EH (cell line): ENCODE measurements at places on chromosomes 3 and 15.

DNA sequence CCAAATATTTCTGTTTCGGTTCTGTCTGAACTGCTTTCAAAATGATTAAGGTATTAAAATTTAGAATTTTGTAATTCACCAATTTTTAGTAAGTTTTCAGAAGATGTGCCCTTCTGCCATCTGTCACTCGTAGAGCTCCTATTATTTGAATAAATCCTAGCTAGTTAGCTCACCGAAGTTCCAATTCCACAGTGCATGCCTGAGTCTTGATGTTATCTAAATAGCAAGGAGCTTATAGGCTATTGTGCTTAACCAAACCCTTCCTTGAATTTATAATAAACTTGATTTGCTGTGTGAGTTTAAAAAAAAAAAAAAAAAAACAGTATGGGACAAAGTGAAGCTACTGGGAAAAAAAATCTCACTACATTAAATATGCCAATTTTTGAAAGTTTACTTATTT lies 18.7 kb downstream of the ATP13A3 start:
- peak; percentile 54 for DNase-seq

GRCh38 chr3:90241481-90241880 lies 1134.1 kb downstream of the EPHA3 start:
- DNase-seq: no peak

- DNase-seq: no peak
Measured at GRCh38 chr3:43910750-43911149, 220.0 kb downstream of the ABHD5 start.

DNA sequence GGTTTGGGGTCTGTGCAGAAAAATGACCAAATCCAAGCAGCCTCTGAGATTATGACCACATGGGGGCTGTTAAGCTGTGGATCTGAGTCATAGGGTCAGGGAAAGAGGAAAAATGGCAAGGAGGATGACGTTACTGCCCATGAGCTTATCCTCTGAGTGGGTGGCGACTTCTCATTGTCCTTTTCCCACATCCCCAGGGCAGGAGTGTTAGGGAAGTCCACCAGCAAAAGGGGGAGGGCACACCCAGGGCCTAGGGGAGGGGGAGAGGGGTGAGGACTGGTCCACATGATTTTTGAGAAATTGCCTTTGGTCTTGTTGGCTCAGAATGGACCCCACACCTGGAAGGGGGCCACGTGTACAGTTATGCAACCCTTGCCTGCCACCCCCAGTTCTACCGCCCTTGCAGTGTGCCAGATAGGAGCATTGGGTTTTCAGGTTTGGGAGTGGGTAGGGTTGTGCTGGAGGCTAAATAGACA lies 2.6 kb downstream of the CD276 start:
- peak; percentile 92 for DNase-seq

DNA sequence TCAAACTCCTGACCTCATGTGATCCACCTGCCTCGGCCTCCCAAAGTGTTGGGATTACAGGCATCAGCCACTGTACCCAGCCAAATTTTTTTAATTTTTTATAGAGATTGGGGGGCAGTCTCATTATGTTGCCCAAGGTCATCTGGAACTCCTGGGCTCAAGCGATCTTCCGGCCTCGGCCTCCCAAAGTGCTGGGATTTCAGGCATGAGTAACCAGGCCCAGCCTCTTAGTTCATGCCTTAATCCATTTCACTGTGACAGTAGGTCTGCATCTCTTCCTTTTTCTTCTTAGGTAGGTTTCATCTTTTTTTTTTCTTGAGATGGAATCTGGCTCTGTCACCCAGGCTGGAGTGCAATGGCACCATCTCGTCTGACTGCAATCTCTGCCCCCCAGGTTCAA lies 37.3 kb upstream of the PPP4R2 start:
- no peak for DNase-seq
